ENCODE measurements at places on chromosomes 1 and 21.

DNA sequence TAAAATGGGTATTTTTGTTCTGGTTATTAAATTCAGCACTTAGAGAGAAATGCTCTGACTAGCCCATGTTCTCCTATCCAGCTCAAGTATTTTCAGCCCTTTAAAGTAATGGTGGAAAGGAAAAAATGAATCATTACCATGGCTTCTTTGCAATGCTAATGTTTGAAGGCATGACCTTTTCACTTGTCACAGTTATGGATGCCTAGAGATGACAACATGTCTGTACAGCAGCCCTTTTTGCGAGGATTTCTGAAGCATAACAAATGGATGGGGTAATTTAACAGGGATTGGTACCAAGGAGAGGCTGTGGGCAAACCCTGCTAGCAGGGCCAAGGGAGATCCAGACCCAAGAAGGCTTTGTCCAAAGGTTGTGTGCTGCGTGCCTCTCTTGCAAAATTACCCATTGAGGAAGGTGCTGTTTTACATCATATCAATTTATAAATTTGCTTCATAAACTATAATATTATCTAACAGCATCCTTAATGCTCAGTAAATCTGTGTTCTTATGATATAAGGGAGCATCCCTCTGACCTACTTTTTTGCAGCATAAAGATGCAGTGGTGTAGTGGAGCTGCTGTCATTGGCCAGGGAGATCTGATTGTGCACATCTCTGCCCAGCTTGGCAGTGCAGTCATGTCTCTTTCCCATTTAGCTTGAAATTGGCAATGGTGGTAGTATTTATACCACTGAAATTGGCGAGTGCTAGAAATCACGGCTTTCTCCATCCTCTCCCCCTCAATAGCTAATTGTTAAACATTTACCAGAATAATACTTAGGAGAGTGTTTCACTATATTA lies 327.1 kb downstream of the PCP4 start:
- no peak for DNase-seq

- DNase-seq, result no peak
Observed at GRCh38 chr1:226798427-226799411, 59.6 kb upstream of the ITPKB start.

- DNase-seq, result peak; percentile 75
Observed at GRCh38 chr21:36422279-36423098, 37.3 kb downstream of the CHAF1B start.

DNA sequence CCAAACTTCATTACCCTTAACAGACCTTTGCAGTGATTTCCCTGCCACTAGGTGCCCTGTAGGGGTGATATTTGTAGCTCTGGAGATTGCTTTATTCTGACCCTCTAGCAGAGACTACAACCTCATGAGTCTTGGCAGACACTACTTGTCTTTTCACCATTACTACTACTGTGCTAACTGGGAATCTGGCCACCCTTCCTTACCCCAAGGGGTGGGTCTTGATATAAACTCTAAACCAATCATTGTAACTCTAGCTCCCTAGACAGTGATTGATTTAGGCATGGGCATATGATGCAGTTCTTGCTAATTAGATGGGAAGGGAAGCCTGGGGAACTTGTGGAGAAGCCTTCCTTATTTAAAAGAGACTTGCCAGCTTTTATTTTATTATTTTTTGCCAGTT lies 3.9 kb downstream of the KPNA6 start:
- peak; percentile 24 for DNase-seq

DNA sequence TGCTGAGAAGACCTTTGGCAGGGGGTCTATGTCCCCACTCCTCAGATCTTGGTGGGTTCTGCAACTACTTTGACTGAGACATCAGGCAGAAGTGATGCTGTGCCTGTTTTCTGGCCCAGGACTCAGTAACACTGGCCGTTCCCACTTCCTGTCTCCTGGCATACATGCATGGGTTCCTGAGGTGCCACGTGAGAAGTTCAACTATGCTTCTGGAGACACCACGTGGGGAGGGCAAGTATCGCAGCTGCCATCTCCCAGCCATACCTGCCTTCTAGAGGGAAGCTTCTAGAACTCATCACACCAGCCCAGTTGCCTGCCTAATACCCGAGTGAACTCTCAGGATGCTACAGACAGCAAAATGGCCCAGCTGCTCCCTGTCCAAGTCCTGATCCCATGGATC lies 65.8 kb downstream of the TRABD2B start:
- peak; percentile 20 for DNase-seq

- no peak for DNase-seq
Observed at GRCh38 chr1:94044290-94044790, 76.6 kb downstream of the ABCA4 start.

DNA sequence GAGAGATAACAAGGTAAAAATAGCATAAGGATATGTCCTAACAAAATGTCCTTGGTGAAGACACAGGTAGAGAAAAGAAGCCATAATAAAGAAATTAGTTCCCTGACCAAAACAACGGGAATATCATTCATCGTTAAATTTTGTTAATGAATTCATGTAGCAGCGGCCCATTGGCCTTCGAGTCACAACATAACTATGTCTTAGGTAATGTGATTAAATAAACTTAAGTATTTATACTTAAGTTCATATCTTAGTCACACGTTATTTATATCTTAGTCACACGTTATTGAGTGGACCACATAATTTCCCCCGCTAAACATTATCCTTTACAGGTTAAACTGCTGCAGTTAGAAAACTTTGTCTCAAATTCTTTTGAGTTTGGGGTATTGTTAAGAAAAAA lies 1.2 kb downstream of the NEXN start:
- no peak for DNase-seq

GRCh38 chr21:45016406-45017038 lies 57.9 kb upstream of the ADARB1 start:
- peak; percentile 21 for DNase-seq

- no peak for DNase-seq
Observed at GRCh38 chr21:25737421-25737820, 2.6 kb downstream of the GABPA start.

- no peak for DNase-seq
Observed at GRCh38 chr1:150793221-150793620, 14.8 kb downstream of the CTSK start.

DNA sequence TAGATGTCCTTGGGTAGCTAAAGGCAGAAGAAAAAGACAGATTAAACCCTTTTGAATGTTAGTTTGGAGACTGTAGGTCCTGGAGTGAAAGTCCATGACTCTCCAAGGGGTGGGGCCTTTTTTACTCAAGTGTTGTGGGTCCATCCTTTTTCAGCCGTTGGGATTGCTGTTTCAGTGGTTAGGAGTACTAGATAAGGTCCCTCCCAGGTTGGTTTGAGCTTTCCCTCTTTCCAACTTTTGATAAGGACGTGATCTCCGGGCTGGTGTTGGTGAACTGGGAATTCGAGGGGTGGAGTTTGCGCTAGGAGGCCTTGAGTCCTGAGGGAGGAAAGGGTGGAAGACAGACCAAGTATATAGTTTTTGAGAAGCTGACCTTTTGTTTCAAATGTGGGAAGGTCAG lies 5.2 kb upstream of the IPP start:
- DNase-seq, result no peak
